Caki2 (cell line): ENCODE measurements at places on chromosomes 7 and 10. TPM values are rescaled to one million over a fixed set of nuclear protein-coding genes. Genes with fewer than 3 reads are reported as not detected.

Gene NFE2L3
- 88.0 and 99.4 TPM in 2 replicates for total RNA-seq

Gene NAPEPLD
- 8.5 and 13.1 TPM in 2 replicates for total RNA-seq

Gene ADAM22
- 0.37 and 0.61 TPM in 2 replicates for total RNA-seq

Gene GNAI1
- total RNA-seq = 43.1 and 54.4 TPM in 2 replicates

Gene FBXO24
- 0.23 and 0.71 TPM in 2 replicates for total RNA-seq

Gene VPS37D
- 4.5 and 12.9 TPM in 2 replicates for total RNA-seq

Gene PLAC9
- not detected in 2 replicates for total RNA-seq

Gene IDI1
- total RNA-seq = 105 and 123 TPM in 2 replicates

Gene DEPP1
- total RNA-seq = 0.43 and 2.8 TPM in 2 replicates

Gene CARD11
- total RNA-seq = 9.7 and 10.3 TPM in 2 replicates

Gene SVOPL
- total RNA-seq = not detected in 2 replicates

Gene KIF11
- total RNA-seq = 7.4 and 15.1 TPM in 2 replicates

Gene FOXK1
- total RNA-seq = 13.2 and 19.8 TPM in 2 replicates

Gene TDRD1
- total RNA-seq = not detected in 2 replicates

Gene VWC2
- total RNA-seq = not detected in 2 replicates

Gene CUEDC2
- total RNA-seq = 179 and 231 TPM in 2 replicates

Gene GHRHR
- total RNA-seq = not detected in 2 replicates

Gene AKR1D1
- not detected in 2 replicates for total RNA-seq

Gene CH25H
- total RNA-seq = not detected in 2 replicates

Gene TMEM229A
- total RNA-seq = not detected in 2 replicates

Gene KCNMA1
- 6.2 and 12.8 TPM in 2 replicates for total RNA-seq

Gene LRRN3
- not detected in 2 replicates for total RNA-seq

Gene OPALIN
- total RNA-seq = not detected in 2 replicates

Gene MYOF
- 67.0 and 83.1 TPM in 2 replicates for total RNA-seq

Gene CDC14C
- not detected in 2 replicates for total RNA-seq
